ENCODE measurements at places on chromosomes 7 and 10. TPM values are rescaled to one million over a fixed set of nuclear protein-coding genes. Genes with fewer than 3 reads are reported as not detected.

- DNase-seq: no peak
These were observed 66.3 kb upstream of the IL6 start for GRCh38 chr7:22660732-22661131.

DNA sequence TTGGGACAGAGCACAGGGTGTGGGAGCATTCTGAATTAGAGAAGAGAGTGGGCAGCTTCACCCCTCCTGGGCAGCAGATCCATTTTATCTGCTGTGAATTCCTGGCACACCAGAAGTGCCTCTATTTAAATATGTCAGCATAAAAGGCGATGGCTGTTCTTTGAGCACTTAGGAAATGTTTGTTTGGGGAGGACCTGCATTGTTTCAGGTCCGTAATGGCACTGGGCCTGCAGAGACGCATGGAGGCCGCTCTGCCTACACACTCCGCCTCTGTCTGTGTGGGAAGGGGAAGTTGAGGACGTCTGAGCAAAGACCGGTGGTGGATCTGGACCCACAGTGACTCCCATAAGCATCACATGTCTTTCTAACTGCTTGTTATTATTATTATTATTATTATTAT is 253.2 kb downstream of the CAMK1D start:
- no peak for DNase-seq

DNA sequence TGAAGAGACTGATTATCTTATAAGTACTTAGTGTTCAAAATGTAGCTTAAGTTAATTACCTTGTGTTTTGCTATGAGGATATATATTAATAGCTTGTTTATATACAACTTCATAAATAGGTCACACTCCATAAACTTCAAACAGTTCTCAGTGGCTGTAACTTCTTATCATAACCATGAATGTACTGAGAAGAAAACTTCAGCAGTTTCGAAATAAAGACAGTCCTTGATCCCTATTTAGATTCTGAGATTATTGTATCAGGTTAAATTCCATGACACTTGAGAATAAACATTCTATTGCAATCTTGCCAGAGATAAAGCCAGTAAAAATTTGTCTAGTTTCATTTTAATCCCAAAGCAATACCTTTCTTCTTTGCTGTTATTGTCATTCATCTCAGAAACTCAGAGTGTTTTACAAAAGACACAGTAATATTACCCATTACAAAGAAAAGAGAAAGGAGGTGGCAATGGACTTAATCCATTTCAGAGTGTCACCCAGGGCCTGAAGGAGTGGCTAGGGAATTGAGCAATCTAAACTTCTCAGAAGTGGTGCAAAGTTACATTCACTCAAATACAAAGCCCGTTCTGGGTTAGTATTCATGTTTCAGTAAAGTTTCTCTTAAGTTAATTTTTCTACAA is 403.6 kb downstream of the SEMA3D start:
- DNase-seq: no peak

DNA sequence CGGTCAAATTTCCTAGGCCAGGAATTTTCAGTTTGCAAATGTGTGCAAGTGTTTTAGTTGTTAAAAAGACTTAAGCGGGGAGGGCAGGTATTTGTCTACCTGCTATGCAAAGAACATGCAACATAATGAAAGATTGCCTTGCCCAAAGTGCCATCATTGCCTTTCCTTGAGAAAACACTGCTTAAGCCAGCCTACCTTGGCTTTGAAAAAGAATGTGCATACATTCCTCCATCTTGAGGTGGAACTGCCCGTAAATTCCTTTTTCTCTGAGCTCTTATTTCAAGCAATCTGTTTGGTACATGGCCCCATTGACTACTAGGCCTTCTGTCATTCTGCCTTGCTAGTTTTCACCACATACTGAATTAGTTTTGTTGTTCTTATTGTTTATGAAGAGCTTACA is 29.3 kb downstream of the BZW2 start:
- DNase-seq: no peak

DNA sequence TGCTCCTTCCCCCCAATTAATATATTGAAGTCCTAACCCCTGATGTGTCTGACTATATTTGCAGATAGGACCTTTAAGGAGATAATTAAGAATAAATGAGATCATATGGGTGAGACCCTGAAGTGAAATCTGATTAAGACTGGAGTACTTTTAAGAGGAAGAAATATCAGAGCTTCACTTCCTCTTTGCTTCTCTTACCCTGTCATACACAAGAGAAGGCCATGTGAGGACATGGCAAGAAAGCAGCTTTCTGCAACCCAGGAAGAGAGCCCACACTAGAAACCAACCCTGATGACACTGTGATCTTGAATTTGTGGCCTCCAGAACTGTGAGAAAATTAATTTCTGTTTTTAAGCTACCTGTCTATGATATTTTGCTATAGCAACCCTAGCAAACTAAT is 44.2 kb downstream of the JMJD1C start:
- no peak for DNase-seq

GRCh38 chr10:69801434-69802315 is at the start of gene COL13A1:
Gene COL13A1 (plus strand): TSS chr10:69801906. CDS start chr10:69802424, 518 bp downstream.
- DNase-seq: peak; percentile 86

- no peak for DNase-seq
These were observed 34.3 kb upstream of the CACNA2D1 start for GRCh38 chr7:82477733-82478515.

DNA sequence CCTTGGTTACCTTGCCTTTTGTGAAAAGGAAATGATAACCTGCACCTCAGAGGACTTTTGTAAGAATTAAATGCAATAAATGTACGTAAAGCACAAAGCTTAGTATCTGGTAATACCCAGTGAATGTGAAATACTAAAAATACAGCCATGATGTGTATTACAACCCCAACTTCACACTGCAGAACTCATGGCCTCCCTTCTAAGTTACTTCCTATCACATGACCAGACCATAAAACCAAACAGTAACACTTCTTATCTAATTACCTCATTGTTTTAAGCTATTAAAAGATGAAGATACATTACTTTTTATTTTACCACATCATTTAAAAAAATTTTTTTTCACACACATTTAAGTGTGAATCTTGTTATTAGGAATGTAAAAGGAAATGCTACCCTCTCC is 29.0 kb downstream of the VPS41 start:
- no peak for DNase-seq

DNA sequence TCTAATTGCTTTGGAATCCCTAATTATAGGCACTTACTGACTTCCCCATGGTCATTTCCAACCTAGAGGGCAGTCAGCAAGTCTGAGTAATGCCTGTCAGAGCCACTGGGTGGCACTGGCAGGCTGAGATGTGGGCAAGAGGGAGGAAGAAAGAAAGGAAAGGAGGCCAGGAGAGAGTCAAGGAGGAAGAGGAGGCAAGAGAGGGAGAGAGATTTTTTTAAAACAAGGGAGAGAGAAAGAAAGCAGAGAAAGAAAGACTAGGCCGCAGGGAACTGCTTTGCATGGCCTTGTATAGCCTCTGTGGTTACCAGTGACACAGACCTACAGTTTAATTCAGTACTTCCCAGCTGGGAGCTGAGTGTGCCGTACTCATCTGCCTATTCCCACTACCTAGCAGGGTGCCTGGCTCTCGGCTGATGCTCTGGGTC is 210.4 kb upstream of the ADO start:
- DNase-seq: peak; percentile 56

DNA sequence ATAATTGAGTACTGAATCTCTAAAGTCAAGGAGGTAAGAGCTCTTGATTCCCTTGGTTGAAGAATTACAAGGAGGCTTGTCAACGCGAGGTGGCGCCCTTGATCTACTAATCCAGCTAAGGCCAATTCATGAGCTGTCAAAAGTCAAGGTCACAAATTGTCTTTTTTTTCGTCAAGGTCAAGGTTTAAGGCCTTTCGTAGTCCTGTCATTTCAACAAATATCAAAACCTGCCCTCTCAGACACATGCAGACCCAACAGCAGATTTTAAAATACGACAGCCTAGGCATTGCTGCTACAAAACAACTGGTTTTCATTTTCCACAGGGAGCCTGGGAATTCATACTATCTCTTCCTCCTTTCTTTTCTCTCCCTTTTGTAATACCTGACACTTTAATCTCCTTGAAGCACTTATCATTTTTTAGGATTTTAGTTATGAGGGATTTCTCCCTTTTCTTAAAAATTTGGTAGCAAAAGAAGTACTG is 3.6 kb downstream of the HOXA13 start:
- peak; percentile 80 for DNase-seq

DNA sequence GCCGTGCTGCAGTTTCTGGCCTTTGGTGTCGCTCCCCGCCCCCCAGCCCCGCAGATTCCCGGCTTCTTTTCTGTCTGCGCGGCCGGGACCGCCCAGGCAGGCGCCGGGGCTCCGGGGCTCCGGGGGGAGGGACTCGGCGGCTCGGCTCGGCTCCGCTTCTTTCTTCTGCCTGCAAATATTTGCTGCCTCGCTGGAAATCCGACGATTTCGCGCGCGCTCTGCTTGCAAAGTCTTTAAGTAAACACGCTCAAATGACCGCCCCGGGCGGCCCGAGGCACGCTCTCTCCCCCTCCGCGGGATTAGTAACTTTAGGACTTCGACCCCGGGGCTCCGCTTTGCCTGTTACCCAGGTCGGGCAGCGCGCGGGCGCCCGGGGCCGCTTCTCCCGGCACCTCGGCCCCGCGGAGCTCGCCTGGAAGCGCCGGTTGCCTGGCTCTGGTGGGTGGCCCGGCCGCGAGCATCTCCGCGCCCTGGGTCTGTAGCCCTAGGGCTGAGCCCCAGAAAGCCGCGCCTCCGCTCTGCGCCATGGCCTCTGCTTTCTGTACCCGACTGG is 3.9 kb upstream of the GATA3 start:
- peak; percentile 49 for DNase-seq

GRCh38 chr10:129345763-129346162 is 121.3 kb upstream of the MGMT start:
- DNase-seq: no peak

- no peak for DNase-seq
These were observed 185.3 kb upstream of the GPR26 start for GRCh38 chr10:123480845-123481244.

DNA sequence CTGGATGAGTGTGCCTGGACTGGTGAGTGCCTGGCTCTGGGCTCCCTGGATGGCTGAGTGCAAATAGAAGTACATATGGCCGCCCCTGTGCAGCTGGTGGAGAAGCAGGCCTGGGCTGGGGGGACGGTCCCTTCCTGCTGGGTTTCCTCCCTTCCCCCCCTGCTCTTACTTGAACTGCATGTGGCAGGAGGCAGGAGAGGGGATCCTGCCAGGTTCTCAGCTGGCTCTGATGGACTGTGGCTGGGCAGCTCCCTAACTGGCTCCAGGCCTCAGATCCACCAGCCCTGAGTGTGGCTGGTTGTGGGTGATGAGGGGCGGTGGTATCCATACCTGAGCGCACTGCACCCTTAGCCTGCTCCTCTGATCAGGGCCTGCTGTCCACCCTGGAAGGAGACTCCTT is 26.9 kb downstream of the ADCY1 start:
- DNase-seq: no peak

- DNase-seq: no peak
These were observed 73.0 kb downstream of the MICU1 start for GRCh38 chr10:72552857-72553256.

DNA sequence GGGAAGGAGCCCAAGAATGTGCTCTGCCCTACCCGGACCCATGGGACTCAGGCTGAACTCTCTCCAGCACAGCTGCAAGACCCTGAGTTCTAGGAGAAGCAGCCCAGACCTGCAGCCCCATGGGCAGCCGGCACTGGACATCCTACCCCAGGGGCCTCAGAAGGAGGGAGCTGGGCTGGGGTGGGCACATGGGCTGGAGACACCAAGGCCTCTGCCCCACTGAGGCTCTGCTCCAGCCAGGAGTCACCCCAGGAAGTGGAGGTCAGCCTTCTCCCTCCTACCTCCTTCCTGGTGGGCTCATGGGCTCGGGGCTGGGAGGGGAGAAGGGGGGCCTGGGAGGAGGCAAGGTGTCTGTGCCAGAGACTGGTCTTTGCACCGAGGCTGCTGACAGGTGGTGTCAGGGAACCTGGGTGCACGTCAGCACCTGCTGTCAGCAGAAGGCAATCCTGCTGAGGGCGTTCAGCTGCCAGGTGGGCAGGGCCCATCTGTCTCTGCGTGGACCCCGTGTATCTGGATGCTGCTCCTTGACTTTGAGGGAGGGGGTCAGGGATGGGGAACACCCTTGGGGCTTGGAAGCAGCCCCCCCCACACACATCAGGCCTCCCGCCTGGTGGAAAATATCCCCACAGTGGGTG is 95.2 kb downstream of the PDGFA start:
- no peak for DNase-seq

- DNase-seq: no peak
These were observed 471.4 kb downstream of the PLXDC2 start for GRCh38 chr10:20287586-20287985.

DNA sequence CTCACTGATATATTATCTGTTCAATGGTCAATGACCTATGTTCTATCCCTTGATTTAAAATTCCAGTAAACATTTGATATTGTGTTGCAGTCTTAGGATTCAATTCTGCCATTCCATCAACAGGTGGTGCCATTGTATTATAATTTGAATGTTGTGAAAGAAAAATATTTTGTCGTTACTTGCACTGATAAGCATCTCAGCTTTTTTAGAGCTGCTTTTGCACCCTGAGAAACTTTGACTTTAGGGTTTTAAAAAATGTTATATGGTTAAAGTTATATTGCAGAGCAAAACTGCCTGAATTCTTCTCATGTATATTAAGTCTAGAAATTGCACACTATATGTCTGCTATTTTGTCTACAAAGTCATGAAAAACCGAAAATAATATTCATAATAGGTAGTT is 18.8 kb upstream of the MINDY3 start:
- DNase-seq: no peak

DNA sequence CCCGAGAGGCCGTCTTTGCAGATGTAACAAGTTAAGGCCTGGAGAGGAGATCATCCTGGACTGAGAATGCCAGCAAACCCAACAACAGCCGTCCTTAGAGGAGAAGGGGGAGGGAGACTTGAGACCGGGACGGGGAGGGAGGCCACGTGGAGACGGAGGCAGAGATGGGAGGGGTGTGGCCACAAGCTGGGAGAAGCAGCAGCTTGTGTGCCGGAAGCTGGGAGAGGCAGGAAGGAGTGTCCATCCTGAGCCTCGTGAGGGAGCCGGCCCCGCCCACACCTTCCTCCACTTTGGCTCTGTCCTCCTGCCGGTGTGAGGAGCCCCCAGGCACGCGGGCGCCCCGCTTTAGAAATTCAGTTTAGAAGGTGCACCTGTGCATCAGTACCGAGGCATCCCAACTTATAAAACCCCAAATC is 95.7 kb downstream of the DNAJB6 start:
- DNase-seq: peak; percentile 89

LIPJ gene
- total RNA-seq: not detected

CDC14C gene
- not detected for total RNA-seq

DNAH11 gene
- 30.2 TPM for total RNA-seq

SAMD9L gene
- total RNA-seq: 13.5 TPM

FAM25G gene
- total RNA-seq: not detected

CABCOCO1 gene
- total RNA-seq: 0.57 TPM

ASB10 gene
- not detected for total RNA-seq

AOC1 gene
- total RNA-seq: 0.17 TPM

CLRN3 gene
- not detected for total RNA-seq

MPP7 gene
- total RNA-seq: 2.0 TPM

CSGALNACT2 gene
- total RNA-seq: 2.7 TPM

H2BK1 gene
- not detected for total RNA-seq
